ENCODE measurements at places on chromosomes 1 and 21.
A peak's percentile ranks its signal among the peaks of the same experiment; 100 is the strongest.

GRCh38 chr1:116128664-116129063 is 17.5 kb downstream of the MAB21L3 start:
- no peak for DNase-seq

DNA sequence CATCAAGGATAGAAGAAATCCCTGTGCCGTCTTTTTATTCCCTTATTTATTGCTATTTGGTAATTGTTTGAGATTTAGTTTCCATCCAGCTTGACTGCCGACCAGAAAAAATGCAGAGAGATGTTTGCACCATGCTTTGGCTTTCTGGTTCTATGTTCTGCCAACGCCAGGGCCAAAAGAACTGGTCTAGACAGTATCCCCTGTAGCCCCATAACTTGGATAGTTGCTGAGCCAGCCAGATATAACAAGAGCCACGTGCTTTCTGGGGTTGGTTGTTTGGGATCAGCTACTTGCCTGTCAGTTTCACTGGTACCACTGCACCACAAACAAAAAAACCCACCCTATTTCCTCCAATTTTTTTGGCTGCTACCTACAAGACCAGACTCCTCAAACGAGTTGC is 99.0 kb downstream of the TGFB2 start:
- DNase-seq = no peak

- no peak for DNase-seq
These were observed 6.2 kb downstream of the TMEM35B start for GRCh38 chr1:34978921-34979320.

DNA sequence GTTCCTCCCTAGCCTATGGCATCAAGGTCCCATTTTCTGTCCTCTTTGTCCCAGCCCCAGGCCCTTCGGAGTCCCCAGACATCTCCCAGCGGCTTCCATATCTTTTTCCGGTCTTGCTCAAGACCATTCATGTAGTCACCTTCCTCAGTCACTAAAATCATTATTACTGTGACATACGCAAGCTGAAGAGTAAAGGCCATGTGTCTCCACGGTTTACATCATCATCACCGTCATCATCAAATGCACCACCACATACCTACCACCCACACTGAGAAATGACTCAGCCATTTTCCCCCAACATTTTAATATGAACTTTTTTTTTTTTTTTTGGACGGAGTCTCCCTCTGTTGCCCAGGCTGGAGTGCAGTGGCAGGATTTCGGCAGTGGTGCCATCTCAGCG is 43.4 kb downstream of the FHAD1 start:
- peak; percentile 9 for DNase-seq

GRCh38 chr1:26991310-26992116 is 2.0 kb upstream of the TRNP1 start:
- no peak for DNase-seq

- DNase-seq = no peak
These were observed 7.7 kb upstream of the PAFAH2 start for GRCh38 chr1:26005434-26006105.

DNA sequence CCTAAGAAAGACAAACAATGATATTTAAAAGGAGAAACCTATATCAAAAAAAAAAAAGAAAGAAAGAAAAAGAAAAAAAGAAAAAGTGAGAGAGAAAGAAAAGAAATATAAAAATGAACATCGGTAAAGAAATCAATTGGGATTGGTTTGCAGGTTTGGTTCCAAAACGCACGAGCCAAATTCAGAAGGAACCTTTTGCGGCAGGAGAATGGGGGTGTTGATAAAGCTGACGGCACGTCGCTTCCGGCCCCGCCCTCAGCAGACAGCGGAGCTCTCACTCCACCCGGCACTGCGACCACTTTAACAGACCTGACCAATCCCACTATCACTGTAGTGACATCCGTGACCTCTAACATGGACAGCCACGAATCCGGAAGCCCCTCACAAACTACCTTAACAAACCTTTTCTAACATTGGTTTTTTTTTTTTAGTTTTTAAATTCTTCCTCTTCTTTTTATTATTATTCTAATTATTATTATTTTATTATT is 11.7 kb downstream of the LHX9 start:
- no peak for DNase-seq

GRCh38 chr1:218521414-218522169 is 176.5 kb downstream of the TGFB2 start:
- peak; percentile 19 for DNase-seq

DNA sequence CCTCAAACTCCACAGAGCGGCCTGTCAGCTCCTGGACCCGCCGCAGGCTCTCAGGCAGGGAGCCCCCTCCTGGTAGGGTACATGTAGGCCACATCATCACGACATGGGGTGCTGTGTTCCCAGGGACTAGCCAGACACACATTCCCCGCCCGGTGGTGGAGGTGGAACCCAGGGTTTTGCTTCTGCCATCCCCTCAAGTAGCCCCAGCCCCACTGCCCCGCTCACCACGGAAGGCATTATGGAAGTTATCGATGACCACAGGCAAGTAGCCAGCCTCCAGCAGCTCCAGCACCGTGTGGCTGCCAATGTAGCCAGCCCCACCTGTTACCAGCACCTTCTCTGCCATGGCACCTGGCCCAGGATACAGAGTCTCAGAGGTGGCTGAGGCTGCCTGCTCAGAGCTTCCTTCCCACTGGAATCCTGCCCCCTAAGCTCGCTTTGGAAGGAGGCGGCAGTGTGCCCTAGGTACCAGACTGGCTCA is 1.9 kb downstream of the GALE start:
- no peak for DNase-seq

GRCh38 chr21:46622226-46622625 is 13.2 kb upstream of the PRMT2 start:
- DNase-seq = no peak

- no peak for DNase-seq
These were observed 922 bp upstream of the FCRLB start for GRCh38 chr1:161720422-161720821.

- no peak for DNase-seq
These were observed 122.5 kb downstream of the ATG4C start for GRCh38 chr1:62906428-62906886.

DNA sequence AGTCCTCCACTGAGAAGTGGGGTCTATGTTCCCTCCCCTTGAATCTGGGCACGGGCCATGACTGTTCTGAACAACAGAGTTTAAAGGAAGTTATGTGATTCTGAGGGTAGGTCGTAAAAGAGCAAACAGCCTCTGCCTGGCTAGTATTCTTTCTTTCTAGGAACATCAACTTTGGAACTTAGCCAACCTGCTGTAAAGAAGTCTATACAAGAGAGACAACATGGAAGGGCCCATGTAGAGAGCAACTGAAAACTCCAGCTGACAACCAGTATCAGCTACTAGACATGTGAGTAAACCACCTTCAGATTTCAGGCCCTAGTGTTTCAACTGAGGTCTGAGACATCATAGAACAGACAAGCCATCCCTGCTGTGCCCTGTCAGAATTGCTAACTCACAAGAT is 7.5 kb downstream of the SELENOF start:
- no peak for DNase-seq

DNA sequence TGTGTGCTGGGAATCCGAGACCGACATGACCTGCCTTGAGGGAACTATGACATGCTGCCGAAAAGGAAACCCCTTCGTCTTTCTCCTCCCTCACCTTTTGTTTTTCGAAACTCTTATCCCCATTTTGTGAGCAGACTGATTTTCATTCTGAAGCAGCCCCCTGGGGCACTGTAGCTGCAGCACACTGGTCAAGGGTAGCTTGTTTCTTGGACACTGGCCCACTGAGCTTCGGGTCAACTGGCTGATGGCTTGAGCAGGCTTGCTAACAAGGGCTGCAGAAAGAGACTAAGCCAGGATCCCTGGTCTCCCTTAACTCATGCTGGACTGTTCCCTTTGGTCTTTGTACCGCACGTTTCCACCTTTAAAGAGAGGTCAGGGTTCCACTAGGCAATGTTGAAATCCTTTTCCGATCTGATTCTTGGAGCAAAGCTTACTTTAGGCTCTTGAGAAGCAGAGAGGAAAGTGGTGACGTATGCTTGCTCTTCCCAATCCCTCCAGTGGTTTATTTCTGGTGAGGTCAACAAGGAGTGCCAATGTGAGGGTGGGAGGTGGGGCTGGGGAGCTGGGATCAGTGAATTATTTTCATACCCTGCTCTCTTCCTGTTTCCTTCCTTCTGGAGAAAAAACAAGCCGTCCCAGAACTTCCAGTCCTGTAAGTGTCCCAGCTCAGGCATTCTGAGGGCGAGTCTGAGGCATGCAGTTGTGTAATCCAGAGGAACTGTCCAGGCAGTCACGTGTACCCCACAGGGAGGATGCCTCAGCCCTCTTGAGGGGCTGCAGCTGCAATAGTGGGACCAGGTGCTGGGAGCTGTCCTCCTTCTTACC is 7.6 kb downstream of the CYP4B1 start:
- DNase-seq = no peak

DNA sequence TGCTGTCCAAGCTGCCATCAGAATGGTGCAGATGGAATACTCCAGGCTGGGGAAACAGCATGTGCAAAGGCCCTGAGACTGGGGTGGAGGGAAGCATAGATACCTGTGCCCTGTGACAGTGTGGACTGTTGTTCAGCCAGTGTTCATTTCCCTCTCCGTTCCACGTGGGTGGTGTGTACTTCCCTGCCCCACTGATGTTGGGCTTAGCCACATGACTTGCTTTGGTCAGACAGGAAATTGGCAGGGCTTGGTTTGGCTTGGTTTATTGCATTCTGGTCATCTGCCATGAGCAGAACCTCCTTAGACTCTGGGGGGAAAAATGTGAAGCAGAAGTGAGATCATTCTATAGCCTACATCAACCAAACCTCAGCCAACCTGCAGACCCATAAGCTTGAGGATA is 102.4 kb upstream of the IGSF21 start:
- DNase-seq = no peak

- no peak for DNase-seq
These were observed 1.8 kb upstream of the NPPB start for GRCh38 chr1:11860587-11860986.

DNA sequence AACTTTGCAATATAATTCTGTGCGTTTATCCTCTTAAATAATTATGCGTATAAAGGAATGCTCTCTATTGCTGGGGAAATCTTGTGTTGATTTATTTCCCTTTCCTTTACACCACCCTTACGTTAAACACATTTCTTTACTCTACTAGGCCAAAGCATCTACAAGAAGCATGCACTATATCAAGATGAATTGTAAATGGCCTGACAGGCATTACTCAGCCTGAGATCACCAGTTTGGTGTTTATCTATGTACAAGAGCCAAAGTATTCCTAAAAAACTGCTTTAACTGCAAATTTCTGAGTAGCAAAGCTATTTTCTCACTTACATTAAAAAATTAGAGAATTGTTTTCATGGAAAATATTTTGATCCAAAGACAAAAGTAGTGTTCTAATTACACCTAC is 114.8 kb downstream of the TYW3 start:
- DNase-seq = no peak

DNA sequence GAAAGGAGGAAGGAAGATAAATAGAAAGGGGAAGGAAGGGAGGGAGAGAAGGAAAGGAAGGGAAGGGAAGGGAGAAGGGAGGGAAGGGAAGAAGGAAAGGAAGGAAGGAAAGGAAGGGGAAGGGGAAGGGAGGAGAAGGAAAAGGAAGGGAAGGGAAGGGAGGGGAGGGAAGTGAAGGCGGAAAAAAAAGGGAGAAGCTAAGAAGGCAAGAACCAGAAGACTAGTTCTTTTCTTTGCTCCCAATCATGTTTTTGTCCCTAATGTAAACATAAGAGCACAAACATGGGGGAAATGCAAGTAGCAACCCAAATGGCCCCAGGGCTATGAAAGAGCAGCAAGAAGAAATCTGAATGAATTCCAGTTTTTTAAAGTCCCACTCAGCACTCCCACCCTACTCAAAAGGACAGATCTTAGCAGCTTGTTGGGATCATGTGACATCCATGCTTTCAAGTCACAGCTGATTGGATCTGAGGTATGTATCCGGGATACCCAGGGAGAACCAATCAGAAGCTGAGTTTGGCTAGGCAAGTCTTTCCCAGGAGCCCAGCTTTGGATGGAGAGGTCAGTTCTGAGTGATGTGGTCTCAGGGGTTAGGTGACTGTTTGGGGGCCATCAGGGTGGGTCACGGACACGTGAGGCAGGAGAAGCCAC is 24.2 kb upstream of the FHAD1 start:
- DNase-seq = no peak

DNA sequence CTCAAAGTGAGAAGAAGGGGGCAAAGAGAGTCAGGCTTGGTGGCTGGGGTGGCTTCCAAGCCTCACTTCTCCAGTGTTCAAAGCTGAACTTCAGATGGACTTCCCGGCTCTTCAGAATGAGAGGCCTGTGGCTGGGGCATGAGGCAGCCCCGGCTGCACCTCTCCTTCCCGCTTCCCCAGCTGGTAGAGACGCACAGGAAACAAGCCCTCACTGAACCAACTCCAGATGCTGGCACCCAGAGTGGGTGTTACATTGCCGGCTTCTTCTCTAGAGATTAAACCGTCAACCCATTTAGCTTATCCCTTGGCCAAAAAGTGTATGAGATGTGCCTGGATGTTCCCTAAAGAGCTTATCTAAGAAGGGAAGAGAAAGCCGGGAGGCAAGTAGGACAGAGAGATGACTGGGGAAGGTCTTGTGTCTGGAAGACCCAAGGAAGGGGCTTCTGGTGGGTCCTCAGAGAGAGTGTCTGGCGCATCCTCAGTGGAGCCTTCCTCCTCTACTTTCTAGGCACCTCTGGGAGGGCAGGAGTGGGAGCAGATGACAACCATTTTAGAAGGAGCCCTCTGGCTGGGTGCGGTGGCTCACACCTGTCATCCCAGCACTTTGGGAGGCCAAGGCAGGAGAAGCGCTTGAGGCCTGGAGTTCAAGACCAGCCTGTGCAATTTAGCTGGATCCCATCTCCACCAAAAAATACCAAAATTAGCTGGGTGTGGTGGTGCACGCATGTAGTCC is 2.0 kb downstream of the ADAMTSL4 start:
- DNase-seq = no peak

- DNase-seq = no peak
These were observed 39.6 kb downstream of the PAX7 start for GRCh38 chr1:18670121-18670867.

DNA sequence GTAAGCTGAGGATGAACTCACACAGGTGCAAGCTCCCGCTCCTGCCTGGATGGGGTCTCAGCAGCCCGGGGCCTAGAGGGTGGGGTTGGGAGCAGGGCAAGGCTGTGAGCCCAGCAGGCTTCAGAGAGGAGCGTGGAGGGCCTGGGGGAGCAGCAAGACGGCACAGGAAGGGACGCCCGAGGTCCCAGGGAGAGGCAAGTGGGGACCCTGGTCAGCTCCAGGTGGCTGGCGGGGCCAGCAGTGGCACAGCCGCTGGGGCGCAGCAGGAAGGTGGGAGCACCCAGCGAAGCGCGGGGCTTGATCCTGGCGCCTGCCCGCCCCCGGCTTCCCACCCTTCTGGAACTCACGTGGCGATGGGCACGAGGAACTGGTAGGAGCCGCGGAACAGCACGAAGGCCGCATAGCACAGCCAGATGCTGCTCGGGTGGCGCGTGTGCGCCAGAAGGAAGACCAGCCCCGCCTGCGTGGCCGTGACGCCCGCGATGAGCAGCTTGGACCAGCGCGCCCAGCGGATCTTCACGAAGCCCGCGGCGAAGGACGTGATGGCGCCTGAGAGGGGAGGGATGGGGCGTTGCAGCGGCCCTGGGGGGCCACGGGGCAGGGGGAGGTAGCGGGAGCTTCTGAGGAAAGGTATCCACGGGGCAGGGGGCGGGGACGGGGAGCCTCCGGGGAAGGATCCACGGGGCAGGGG is 11.7 kb downstream of the SLC19A1 start:
- DNase-seq = no peak

GRCh38 chr1:40834968-40835545 is 27.1 kb downstream of the CITED4 start:
- no peak for DNase-seq

All from activated CD4-positive, alpha-beta T cell treated with anti-CD3 and anti-CD28 coated beads for 24 hours (primary cell).